ENCODE measurements at places on chromosomes 7 and 10. TPM values are rescaled to one million over a fixed set of nuclear protein-coding genes. Genes with fewer than 3 reads are reported as not detected.

GRCh38 chr7:128236924-128237586 is 4.0 kb upstream of the LEP start:
- H3K4me1 ChIP-seq, result peaks cover 10% of the 10 kb centered on the region
- H3K36me3 ChIP-seq, result peaks cover 3% of the 10 kb centered on the region
- peak; percentile 51 for DNase-seq
- H3K4me3 ChIP-seq, result no peak overlapping the region
- H3K27me3 ChIP-seq, result peaks cover 11% of the 10 kb centered on the region

DNA sequence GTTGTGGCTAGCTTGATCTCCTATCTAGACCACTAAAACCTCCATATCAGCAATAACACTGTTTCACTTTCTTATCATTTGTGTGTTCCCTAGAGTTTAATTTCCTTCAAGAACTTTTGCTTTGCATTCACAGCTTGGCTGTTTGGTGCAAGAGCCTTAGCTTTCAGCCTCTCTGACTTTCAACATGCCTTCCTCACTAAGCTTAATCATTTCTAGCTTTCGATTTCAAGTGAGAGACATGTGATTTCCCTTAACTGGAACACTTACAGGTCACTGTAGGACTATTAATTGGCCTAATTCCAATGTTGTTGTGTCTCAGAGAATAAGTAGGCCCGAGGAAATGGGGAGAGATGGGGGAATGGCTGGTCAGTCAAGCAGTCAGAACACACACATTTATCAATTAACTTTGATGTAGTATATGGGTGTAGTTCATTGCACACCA is 10.6 kb upstream of the BPGM start:
- no peak for DNase-seq
- no peak overlapping the region for H3K4me3 ChIP-seq
- no peaks in the 10 kb centered on the region for H3K36me3 ChIP-seq
- no peaks in the 10 kb centered on the region for H3K27me3 ChIP-seq

- no peak overlapping the region for H3K27ac ChIP-seq
- no peak for DNase-seq
- no peaks in the 10 kb centered on the region for H3K4me1 ChIP-seq
- no peaks in the 10 kb centered on the region for H3K36me3 ChIP-seq
- no peaks in the 10 kb centered on the region for H3K27me3 ChIP-seq
Measured at GRCh38 chr7:109354000-109354399, 784.3 kb downstream of the DNAJB9 start.

Gene ELFN1
- total RNA-seq, result 0.36 TPM

DNA sequence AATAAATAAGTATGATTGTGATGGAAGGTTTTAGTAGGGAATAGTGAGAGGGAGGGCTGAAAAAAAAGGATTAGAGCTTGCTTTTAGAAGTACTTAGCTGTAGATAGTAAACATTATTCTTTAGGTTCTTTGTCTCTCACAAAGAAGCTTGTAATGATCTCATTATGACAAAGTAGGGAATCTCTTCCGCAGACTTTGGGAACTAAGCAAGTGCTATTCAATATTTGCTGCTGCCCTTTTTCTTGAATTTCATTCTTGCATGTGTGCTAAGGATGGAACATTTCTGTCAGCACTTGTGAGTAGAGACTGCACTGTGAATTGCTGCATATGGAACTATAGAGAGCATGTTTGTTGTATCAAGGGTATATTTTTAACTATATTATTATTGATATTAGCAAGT is 173.4 kb downstream of the ST7 start:
- H3K27ac ChIP-seq, result no peak overlapping the region
- no peaks in the 10 kb centered on the region for H3K27me3 ChIP-seq
- no peak for DNase-seq

GRCh38 chr7:31043051-31043471 is 9.0 kb upstream of the ADCYAP1R1 start:
- H3K4me1 ChIP-seq, result no peaks in the 10 kb centered on the region
- no peak for DNase-seq

Gene ZSCAN25
- 35.8 TPM for total RNA-seq

- H3K4me1 ChIP-seq, result peaks cover 4% of the 10 kb centered on the region
- DNase-seq, result no peak
- H3K27me3 ChIP-seq, result no peaks in the 10 kb centered on the region
Measured at GRCh38 chr10:3568983-3569382, 216.0 kb downstream of the KLF6 start.

Gene CYP3A5
- not detected for total RNA-seq
